ENCODE measurements at places on chromosomes 6 and 20. TPM values are rescaled to one million over a fixed set of nuclear protein-coding genes. Genes with fewer than 3 reads are reported as not detected.
A peak's percentile ranks its signal among the peaks of the same experiment; 100 is the strongest.

Gene CRISP3
- polyA plus RNA-seq: not detected

Gene COL12A1
- 27.7 TPM for polyA plus RNA-seq

Gene TEAD3
- 17.1 TPM for polyA plus RNA-seq

Gene TPD52L1
- 44.3 TPM for polyA plus RNA-seq

Gene ARFGEF2
- polyA plus RNA-seq: 2.5 TPM

Gene CCDC170
- 0.03 TPM for polyA plus RNA-seq

Gene PRND
- not detected for polyA plus RNA-seq

Gene LPA
- not detected for polyA plus RNA-seq

DNA sequence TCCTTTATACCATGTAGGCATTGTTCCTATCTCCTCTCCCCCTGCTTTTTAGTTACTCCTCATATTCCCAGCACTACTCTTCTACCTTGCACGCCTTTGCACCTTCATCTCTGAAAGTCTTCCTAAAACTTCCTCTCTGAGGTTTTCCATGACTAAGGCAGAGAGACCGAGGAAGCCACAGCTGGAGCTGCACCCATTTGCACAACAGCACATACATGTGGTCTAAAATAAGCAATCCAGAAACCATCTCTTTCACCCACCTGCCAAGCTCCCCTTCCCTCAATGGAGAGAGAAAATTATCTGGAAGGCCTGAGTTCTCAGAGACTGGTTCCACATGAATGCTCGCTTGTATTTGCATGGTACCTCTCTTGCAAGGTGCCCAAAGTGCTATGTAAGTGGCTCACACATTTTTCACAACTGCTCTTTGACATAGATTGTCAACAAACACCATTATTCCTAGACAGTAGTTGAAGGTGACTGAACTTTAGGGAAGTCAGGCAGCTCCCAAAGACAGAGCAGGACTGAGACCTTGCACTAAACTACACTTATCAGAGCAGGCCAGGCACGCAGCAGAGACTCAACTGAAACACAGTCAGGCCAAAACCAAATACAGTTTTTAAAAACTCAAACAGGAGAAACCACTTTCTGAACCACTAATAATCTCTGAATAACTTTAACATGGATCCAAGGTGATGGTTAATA lies 313.2 kb downstream of the TFAP2A start:
- DNase-seq: peak; percentile 66

DNA sequence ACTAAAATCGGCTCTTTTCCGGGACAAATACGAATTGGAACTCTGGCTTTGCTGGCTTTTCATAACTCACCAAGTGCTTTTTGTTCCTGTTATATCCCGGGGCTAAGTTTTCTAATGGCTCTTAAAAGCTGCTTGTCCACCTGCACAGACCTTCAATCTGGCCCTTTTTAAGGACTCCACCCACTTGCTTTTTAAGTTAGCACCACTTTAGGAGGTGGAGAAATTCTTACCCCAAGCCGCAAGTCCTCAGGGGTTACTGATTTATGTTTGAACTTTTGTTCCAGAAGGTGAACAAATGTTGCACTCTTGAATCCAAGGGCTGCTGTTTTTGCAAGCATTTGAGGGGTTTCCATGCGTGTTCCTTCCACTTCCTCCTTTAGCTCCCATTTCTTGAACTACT lies 37.8 kb downstream of the FAM184A start:
- DNase-seq: no peak

- no peak for DNase-seq
Observed at GRCh38 chr20:54364919-54365318, 110.5 kb upstream of the DOK5 start.

DNA sequence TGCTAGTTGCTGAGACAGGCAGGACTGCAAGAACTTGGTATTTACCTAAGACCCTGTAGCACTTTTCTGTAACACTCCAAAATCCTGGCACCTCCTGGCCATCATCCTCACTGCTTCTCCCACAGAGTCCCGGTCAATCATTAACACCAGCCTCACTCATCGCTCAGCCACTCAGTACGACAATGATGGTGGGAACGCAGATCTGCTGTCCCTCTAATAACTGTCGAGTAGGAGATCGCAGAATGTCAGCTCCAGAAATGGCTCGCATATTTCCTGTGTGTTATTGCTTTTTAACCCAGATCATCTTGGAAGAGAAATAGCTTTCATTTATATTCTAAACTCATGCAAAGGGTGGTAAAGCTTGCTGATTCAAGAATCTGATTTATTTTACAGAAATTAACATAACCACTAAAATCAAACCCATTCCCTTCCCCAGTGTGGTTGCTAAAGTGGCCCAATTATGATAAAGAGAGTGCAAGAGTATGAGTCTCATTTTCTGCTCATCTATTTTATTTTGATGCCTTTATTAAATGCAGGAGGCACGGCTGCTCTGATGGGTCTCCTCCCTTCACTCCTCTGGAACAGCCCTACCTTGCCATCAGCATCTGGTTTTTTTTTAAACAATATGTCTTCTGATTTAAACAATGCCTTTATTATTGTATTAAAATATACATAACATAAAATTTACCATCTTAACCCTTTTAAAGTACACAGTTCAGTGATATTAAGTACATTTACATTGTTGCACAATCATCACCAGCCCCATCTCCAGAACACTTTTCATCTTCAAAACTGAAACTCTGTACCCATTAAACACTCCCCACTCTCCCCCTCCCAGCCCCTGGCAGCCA lies 28.3 kb upstream of the GGTLC1 start:
- no peak for DNase-seq

DNA sequence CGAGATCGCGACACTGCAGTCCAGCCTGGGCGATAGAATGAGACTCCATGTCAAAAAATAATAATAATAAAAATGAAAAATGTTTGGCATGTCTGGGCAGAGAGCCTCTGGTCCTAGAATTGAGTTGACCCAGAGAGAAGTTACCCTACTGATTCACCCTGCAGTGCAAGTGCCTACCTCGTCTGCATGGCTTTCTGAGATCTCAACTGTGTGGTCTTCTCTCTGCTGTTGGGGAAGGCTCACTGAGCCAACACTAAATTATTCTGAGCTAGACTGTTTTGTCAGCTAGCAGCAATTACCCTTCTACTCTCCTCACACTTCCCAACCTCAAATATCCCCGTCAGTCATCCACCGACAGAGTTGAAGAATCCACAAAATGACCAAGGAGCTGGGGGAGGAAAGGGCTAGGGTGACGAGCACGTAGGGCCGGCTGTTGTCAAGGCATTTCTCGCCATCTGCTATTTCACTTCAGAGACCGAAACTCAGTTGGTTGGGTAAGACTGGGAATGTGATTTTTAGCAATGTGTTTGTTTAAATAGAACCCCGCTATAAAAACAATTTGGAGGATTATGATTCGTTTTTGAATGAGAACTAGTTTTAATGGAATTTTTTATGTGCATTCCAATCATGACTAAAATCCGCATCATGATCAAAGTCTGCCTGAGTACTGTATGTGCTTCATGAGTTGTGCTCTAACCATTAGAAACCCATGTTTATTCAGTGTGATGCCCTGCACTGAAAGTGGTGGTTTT lies 9.4 kb downstream of the MAS1 start:
- peak; percentile 76 for DNase-seq

DNA sequence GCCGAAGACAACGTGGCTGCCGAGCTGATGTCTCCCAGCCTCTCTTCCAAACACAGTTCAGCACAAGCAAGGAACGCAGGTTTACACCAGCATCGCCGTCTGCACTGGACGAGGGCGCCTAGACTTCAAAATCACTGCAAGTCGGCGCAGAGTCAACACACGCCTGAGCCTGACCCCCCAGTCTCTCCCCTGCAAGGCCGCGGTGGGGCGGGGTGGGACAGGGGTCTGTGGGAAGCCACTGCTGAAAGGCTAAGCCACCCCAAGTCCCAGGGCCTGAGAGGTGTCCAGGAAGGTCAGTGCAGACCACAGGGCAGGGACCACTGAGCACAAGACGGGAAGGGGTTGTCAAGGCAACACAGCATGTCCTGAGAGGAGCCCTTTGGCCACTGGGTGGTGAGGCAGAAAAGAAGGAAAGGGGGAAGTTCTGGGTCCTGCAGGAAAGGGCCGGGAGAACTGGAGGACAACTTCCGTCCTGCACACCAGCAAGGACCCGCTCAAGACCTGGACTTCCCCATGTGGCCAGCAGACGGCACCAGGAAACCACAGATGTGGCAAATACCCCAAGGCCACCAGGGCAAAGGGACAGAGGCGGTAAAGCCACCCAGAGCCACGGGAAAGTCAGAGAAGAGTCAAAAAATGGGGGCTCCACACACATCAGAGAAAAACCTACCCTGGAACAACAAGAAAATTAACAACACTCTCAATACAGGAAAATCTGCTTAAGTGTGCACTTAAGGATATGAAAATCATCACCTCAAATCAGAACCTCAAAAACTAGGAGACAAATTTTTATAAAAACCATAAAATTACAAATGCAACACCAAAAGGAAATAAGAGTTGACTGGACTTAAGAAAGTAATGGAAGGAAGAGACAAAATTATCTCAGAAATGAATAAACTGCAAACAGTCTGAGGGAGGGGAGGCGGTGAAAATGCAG lies 84.8 kb downstream of the TAF4 start:
- no peak for DNase-seq

DNA sequence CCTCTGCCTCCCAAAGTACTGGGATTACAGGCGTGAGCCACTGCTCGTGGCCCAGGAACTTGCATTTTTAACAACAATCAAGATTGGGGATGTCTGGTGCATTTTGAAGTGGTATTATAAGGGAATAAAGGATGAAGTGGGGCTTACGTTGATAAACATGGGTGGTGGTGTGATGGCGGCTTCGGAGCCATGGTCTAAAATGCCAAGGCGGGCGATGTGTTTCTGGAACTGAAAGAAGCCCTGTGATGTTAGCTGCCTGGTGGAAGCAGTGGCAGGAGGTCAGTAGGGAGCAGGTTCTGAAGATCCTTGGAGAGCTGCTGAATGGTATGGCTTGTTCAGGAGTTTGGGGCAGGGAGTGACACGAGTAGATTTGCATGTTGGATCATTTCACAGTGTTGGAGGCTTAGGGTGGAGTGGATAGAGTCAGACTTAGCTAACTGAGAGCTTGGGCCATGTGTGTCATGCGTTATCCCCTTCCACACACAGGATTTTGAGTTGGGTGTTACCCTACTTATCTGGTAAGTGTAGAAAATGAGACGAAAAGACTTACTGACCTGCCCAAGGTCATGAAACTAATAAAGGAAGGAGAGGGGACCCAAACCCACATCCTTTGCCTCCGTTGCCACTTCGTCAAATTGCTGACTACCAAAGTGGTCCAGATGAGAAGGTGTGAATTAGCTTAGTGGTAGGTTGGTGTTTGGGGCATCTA lies 1.5 kb downstream of the NELFCD start:
- DNase-seq: no peak

DNA sequence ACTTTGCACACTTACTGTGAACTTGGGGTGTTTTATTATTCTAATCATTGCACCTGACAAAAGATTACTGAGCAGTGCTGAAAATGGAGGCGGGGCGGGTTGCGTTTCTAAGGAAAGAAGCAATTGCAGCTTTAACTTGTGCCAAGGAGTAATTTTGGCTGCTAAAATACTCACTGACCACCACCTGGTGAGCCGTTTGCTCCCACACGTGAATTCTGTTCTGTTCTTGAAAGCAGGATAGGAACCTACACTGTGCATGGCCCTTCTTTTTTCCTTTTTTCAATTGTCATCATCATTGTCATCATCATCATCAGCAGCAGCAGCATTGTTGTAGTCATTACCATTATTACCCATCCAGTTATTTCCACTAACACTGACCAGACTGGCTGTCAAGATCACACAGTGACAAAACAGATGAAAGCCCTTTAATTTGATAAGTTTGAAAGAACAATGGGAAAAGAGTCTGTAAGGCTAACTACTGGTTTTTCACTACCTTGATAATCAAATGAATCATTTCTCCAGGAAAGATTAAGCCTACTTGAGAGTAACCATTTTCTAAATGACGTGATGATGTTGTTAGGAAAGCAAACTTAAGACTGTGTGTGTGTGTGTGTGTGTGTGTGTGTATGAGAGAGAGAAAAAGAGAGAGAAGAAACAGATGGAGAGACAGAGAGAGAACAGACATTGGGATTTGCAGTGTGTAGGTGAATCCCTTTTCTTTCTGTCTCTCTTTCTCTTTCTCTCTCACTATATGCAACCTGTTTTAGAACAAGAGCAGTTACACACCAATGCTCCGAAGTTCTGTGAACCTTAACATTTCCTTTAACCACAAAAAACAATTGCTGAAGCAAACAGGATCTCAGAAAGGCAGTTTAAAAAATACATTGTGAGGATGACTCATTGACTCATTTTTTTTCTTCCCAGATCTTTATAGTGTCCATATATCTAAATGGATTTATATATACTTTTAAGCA lies 3.8 kb downstream of the RIPOR2 start:
- DNase-seq: peak; percentile 54

DNA sequence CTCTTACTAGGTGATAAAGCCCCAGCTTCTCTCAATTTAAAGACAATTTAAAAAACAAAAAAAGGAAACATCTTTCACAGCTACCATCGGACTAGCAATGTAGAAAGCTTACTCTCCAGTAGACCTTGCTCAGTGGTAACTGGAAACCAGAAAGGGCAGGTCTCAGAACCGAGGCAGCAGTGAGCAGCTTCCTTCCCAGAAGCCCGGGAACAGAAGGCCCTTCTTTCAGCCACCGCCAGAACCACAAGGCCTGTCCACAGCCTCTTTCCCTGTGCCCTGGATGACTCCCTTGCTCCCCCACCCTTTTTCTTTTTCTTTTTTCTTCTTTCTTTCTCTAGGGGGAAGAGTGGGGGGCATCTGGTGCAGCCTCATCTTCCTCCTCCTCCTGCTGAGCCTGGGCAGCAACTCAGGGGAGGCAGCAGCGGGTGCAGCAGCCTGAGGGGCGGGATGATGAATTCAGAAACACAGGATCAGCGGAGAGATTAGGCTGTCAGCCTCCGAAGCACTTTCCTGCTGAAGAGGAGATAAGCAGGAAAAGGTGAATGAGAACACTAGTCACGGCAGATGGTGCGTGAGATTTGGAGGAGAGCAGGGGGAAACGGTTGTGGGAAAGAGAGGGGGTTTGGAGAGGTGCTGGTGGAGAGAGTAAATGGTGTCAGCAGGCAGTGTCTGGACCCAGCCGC lies 158.5 kb downstream of the ID4 start:
- DNase-seq: no peak

DNA sequence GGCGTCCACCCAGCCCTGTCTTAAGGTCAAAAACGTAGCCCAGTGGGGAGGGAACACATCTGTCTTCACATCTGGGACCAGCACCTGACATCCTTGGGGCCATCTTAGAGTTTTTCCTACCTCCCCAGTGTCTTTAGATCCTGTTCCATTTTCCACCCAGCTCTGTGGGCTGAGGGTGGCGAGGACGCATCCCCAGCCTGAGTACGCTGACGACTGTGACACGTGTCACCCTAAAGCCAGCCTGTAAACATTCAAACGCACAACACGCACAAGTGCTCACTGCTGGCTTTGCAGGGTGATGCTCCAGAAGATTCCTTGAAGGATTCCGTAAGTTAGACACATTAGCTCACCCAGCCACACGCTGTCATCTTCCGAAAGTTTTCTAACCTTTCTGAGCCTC lies 215.9 kb downstream of the TAF4 start:
- DNase-seq: no peak
